ENCODE measurements at places on chromosomes 13 and 19. TPM values are rescaled to one million over a fixed set of nuclear protein-coding genes. Genes with fewer than 3 reads are reported as not detected.
A peak's percentile ranks its signal among the peaks of the same experiment; 100 is the strongest.

EXOC3L2 gene
- not detected for total RNA-seq

DNA sequence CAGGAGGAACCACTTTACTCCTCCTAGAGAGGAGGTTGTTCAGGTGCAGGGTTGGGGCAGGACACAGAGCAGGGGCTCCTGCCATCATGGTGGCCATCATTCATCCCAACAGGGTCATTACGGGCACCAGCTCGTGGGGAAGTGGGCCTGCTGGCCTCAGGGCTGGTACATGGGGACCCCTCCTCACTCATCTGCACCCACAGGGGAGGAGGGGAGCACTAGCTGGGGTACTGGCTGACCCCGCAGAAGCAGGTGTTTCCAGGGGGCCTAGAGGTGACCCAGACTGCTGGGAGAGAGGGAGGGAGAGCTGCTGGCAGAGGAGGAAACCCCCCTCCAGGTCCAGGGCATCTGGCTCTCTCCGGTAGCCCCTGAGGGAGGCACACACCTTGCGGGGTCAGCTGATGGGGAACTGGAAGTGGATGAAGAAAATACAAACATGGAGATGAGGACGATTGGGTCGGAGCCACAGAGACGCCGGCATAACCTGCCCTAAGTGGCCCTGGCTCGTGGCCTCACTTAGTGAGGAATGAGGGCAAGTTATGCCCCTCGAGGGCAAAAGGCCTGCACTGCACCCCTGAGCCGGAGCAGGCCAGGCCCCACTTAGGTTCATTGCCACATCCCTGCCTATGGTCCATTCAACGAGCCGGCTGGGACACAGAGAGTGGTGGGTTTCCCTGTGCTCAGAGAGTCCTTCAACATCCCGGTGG is 76.2 kb downstream of the SOX1 start:
- DNase-seq: no peak
- H3K4me3 ChIP-seq: no peak overlapping the region
- no peaks in the 10 kb centered on the region for H3K36me3 ChIP-seq
- H3K27ac ChIP-seq: no peak overlapping the region
- no peaks in the 10 kb centered on the region for H3K4me1 ChIP-seq

GRCh38 chr13:38763446-38764381 is 76.8 kb downstream of the FREM2 start:
- DNase-seq: peak; percentile 87
- no peak overlapping the region for H3K4me3 ChIP-seq
- H3K4me1 ChIP-seq: peaks cover 4% of the 10 kb centered on the region

GRCh38 chr19:53580871-53581835 is 43.2 kb downstream of the ZNF331 start:
- no peak for DNase-seq
- no peaks in the 10 kb centered on the region for H3K4me1 ChIP-seq
- H3K4me3 ChIP-seq: no peak overlapping the region
- H3K27me3 ChIP-seq: no peaks in the 10 kb centered on the region

DNA sequence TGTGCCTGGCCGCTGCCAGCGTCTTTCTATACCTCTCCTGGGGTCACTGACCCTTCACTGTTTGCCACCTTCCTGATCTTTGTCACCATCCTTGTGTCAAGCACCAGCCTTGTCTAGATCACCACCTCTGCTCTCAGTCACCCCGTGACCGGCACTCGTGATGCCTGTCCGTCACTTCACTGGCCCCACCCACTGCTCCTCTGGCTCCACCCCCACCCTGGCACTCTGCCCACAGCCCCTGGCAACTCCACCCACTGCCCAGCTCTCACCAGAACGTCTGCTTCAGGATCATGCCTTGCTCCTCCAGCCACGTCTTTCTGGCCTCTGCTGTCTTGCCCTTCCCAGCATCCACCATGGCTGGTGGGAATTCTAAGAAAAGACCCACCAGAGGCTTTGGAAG is 24.8 kb upstream of the PLA2G4C start:
- H3K27ac ChIP-seq: no peak overlapping the region
- no peak overlapping the region for H3K4me3 ChIP-seq
- H3K4me1 ChIP-seq: no peaks in the 10 kb centered on the region
- DNase-seq: no peak
- H3K36me3 ChIP-seq: peaks cover 53% of the 10 kb centered on the region

GRCh38 chr19:6534451-6535093 is 3.7 kb downstream of the TNFSF9 start:
- peaks cover 11% of the 10 kb centered on the region for H3K36me3 ChIP-seq
- peaks cover 26% of the 10 kb centered on the region for H3K4me1 ChIP-seq
- no peak overlapping the region for H3K27ac ChIP-seq
- H3K27me3 ChIP-seq: no peaks in the 10 kb centered on the region

DNA sequence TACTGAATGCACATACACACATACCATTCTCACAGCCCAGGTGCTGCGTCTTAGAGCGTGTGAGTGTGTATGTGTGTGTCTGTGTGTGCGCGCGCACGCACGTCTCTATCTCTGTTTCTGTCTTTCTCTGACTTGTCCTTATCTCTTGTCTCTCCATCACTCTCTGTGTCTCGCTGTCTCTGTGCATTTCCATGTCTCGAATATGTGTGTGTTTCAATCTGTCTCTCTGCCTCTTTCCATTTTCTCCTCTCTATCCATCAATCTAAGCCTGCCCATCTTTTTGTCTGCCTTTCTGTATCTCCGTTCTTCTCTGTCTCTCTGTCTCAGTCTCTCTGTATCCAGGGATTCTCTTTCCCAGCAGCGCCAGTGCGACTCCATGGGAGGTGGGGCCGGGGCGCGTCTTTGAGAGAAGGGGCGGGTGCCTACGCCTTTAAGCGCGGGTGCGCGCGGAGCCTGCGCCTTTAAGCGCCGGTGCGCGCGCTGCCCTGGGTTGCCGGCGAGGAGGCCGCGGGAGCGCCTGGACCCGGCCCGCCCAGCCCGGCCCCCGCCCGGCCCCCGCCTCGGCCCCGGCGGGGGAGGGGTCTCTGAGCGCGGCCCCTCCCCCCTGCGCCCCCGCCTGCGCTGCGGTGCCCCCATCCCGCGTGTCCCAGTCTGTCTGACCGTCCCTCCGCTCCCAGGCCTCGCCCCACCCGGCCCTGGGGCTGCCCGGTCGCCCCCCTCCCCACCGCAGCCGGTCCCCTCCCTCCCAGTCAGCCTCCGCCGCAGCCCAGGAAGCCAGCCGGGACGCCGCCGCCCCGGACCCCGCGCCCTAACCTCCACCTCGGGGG is at the start of gene LRFN3:
TSS of gene LRFN3 (plus strand) at position 464 of the 827 bp plus-strand sequence. CDS start 3,052 bp downstream, outside the sequence.
- peak within 1 kb of the TSS; percentile 77 for H3K27ac ChIP-seq
- peak within 1 kb of the TSS; percentile 96 for H3K4me3 ChIP-seq
- peak; percentile 90 for DNase-seq
- H3K27me3 ChIP-seq: no peaks in the 10 kb centered on the region
- peaks cover 3% of the 10 kb centered on the region for H3K4me1 ChIP-seq

DNA sequence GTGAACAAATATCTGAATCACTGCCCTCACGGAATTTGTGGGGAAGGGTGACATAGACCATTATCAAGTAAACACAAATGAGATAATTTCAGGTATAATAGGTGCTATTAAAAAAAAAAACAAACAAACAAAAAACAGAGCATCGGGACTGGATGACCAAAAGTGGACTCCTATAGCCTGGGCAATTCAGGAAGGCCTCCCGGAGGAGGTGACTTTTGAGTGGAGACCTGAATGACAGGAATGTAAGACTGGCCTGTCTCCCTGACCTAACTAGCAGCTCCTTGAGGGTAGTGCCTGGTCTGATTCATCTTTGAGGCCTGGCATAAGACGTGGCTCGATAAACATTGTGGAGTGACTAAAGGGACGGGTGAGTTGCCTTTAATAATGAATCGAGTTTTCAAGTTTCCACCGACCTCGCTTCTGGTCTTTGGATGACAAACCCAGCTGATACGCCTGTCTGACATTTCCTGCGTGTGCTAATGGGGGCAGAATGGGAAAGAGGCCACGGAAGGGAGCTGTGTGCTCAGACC is 6.8 kb downstream of the KLK10 start:
- DNase-seq: no peak
- no peaks in the 10 kb centered on the region for H3K36me3 ChIP-seq
- no peak overlapping the region for H3K4me3 ChIP-seq
- H3K27ac ChIP-seq: no peak overlapping the region
- peaks cover 7% of the 10 kb centered on the region for H3K4me1 ChIP-seq

- no peak overlapping the region for H3K4me3 ChIP-seq
- DNase-seq: no peak
- H3K27ac ChIP-seq: no peak overlapping the region
- H3K27me3 ChIP-seq: no peaks in the 10 kb centered on the region
- H3K4me1 ChIP-seq: no peaks in the 10 kb centered on the region
- no peaks in the 10 kb centered on the region for H3K36me3 ChIP-seq
These were observed 170.3 kb downstream of the TSHZ3 start for GRCh38 chr19:31178833-31179470.

- H3K36me3 ChIP-seq: no peaks in the 10 kb centered on the region
- H3K27ac ChIP-seq: no peak overlapping the region
- H3K4me1 ChIP-seq: no peaks in the 10 kb centered on the region
- peaks cover 54% of the 10 kb centered on the region for H3K27me3 ChIP-seq
These were observed 21.9 kb downstream of the IGFL1 start for GRCh38 chr19:46251416-46251815.

DNA sequence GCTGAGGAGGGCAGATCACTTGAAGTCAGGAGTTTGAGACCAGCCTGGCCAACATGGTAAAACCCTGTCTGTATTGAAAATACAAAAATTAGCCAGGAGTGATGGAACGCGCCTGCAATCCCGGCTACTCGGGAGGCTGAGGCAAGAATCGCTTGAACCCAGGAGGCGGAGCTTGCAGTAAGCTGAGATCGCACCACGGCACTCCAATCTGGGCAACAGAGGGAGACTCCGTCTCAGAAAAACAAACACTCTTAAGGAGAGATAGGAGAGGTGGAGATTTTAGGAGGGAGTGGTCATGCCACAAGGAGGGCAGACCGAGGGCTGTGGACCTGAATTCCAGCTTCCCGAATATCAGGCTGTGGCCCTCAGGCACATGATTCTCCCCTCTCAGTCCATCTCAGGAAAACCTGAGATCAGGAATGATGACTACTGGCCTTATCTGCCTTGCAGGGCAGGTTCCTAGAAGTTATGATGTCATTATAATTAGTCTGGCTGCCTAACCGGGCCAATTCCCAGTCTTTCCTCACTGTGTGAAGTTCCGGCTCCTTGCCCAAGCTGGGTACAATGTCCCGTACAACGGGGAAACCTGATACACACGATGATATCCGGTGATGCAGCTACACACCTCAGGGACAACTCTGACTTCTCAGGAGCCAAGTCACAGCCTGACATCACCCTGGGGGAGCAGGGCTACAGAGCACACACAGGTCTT is 2.5 kb downstream of the SLC35E1 start:
- no peak overlapping the region for H3K27ac ChIP-seq
- no peak overlapping the region for H3K4me3 ChIP-seq
- peaks cover 10% of the 10 kb centered on the region for H3K4me1 ChIP-seq
